ENCODE measurements at places on chromosomes 16 and 17.

DNA sequence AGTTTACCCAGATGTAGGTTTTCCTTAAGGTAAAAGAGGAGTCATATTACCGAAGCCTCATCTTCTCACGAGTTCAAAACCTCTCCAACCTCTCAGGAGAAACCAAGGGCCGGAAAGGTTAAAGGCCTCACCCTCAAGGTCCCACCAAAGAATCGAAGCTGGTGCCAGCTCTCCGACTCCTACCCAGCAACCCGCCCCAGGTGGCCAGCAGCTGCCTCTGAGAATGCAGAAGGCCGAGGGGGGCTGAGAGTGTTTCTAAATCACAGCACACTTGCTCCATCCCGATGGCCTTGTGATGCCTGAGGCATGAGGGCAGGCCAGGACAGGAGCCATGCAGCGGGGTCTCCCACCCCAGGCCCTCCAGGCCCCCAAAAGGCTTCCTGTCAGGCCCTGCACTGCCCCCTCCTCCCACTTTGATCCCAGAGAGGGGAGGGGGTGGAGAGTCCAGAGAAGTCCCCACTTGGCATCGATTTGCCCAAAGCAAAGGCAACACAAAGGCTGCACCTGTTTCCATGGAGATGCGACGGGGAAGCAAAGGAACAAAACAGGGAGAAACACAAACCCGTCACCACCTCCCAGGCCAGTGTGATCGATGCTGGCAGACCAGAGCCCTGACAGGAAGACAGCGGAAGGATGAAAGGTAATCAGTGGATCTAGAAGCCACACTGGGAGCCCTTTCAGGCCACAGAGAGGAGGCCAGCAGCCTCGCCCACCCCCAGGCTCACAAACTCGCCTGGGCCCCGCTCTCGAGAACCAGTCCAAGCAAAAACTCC is 39.0 kb downstream of the CUEDC1 start:
- peak; percentile 44 for DNase-seq

- DNase-seq, result no peak
These were observed 181.9 kb downstream of the UTP18 start for GRCh38 chr17:51442088-51442865.

DNA sequence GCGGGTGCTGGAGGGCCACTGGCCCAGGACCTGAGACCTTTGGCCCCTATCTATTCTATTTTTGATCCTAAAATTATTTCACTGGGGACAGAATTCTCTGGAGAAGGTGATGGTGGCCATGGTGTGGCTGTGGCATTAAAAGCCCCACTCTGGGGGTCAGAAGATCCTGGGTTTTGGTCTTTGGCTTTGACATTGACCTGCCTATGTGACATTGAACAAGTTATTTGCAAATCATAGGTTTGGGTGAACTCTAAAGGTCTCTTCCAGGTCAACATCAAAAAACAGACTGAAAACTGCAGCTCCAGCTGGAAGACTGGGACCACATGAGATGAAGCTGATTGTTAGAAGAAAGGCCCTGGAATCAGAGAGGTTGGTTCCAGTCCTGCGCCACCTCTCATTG is 2.3 kb upstream of the CDH1 start:
- no peak for DNase-seq

DNA sequence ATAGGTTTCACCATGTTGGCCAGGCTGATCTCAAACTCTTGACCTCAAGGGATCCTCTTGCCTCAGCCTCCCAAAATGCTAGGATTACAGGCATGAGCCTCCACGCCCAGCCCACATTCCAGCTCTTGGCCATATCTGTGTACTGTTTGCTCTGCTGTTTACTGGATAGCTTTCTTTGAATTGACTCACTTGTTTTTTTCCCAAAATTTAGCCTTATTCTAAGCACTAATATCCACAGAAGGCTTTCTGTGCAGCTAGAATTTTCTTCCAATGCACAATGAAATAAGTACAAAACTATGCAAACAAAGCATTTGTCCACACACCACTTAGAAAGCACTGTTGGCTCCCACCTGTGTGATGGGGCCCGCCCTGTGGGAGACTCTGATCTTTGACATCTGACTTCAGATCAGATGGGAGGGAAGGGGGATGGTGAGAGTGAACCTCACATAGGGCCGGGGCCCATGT is 72.2 kb downstream of the CLEC16A start:
- DNase-seq, result no peak

DNA sequence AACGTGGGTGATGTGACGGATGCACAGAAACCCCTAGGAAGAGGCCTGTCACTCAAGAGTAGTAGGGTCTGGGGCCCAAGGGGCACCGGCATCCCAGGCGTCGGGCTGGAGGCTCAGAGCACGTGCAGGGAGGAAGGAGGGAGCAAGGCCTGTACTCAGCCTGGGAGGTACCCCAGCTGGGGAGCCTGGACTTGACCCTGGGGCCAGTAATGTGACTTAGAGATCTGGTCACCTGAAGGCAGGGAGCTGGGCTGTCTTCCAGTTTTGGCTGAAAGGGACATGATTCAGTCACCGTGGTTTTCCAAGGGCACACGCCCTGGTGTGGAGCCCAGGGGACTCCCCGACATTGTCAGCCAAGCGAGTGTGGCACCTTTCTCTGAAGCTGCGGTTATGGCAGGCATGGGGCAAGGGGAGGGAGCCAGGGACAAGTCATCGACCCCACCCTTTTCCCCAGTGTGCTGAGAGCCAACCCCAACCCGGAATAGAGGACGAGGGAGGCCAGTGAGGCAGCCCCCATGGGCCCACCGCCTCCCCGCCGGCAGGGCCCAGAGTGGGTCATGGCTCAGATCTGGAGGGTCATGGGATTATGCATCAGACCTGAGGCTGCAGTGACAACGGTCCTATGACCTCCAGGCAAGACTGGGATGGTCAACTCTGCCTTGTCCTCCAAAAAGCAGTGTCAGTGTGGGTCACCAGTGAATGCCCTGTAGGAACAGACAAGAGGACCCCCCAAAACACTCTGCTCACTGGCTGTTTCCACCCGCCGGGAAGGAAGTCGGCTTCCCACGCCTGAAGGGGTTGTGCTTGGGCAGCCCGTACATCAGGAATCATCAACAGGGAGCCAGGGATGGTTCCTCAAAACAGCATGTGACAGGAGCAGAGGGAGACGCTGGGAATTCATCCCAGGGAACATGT is 41.9 kb downstream of the MEAK7 start:
- no peak for DNase-seq

- no peak for DNase-seq
These were observed 169.5 kb downstream of the AHSP start for GRCh38 chr16:31696968-31697743.

All from amygdala (tissue), 56 donors.